ENCODE measurements at places on chromosomes 12 and 14.

DNA sequence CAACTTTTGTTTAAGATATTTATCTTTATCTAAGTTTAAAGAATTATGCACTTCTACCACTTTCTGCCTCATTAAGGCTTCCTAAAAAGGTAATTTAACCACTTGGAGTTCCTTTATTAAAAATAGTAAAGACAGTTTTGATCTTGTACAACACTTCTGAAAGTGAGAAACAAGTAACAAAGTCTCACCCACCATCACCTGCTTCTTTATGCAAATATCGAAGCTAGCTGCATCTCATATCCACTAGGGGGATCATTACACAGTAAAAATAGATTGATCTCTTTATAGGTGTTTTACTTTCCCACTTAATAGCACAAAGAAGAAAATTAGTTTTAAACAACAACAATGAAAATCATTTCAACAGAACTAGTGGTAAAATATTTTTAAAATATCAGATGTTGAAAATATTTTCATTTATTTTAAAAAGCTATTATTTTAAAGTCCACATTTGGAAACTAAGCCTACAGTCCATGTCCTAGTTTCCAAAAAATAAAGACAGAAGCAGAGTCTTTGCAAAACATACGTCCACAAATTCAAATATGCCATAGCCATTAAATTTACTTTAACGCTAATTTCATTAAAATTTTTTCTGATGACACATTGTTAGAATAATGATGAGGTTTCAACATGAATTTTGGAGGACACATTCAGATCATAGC lies 160.0 kb upstream of the SOX5 start:
- no peaks in the 10 kb centered on the region for H3K27me3 ChIP-seq
- H3K4me1 ChIP-seq: no peaks in the 10 kb centered on the region
- no peak overlapping the region for H3K27ac ChIP-seq

- DNase-seq: no peak
- no peak overlapping the region for H3K27ac ChIP-seq
- H3K4me1 ChIP-seq: no peaks in the 10 kb centered on the region
- no peak overlapping the region for H3K4me3 ChIP-seq
These were observed 132.3 kb downstream of the EML1 start for GRCh38 chr14:99925471-99925870.

DNA sequence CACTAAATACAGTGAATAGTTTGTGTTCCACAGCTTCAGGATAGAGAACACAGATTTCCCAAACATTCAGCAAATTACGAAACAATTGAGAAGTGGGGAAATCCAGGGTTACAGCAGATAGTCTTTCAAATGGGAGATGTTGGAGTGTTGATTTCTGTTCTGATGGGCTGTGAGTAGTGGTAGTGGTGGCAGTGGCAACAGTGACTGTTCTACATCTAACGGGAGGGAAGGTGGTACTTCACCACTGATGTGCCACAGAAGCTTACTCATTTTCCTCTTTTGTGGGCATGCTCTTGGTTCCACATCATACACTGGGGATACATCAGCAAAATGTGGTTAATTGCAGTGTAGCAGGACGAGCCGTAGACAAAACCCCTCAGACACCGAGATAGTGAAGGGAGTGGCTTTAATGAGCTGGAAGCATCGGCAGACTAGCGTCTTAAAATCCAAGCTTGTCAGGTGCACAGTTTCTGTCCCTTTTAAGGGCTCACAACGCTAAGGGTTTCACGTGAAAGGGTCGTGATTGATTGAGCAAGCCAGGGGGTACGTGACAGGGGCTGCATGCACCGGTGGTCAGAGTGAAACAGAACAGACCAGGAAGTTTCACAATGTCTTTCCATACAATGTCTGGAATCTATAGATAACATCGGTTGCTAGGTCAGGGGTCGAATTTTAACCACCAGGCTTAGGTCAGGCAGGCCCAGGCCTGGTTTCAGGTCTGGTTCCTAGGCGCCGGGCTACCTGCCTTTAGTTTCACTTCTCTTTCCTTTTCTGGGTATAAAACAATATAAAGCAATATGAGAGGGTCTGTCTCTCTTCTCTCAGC lies 330.6 kb upstream of the FBXO33 start:
- H3K27me3 ChIP-seq: no peaks in the 10 kb centered on the region
- DNase-seq: no peak
- H3K4me3 ChIP-seq: no peak overlapping the region
- H3K36me3 ChIP-seq: no peaks in the 10 kb centered on the region
- no peaks in the 10 kb centered on the region for H3K4me1 ChIP-seq

- no peaks in the 10 kb centered on the region for H3K36me3 ChIP-seq
- no peak overlapping the region for H3K27ac ChIP-seq
These were observed 943.5 kb downstream of the BCL11B start for GRCh38 chr14:98328496-98328895.

- H3K27ac ChIP-seq: no peak overlapping the region
- no peaks in the 10 kb centered on the region for H3K36me3 ChIP-seq
- no peak overlapping the region for H3K4me3 ChIP-seq
- H3K4me1 ChIP-seq: no peaks in the 10 kb centered on the region
- no peak for DNase-seq
These were observed 678.7 kb upstream of the TMEM132C start for GRCh38 chr12:127588249-127588648.
